CMK (cell line): ENCODE measurements at places on chromosomes 6 and 20.

DNA sequence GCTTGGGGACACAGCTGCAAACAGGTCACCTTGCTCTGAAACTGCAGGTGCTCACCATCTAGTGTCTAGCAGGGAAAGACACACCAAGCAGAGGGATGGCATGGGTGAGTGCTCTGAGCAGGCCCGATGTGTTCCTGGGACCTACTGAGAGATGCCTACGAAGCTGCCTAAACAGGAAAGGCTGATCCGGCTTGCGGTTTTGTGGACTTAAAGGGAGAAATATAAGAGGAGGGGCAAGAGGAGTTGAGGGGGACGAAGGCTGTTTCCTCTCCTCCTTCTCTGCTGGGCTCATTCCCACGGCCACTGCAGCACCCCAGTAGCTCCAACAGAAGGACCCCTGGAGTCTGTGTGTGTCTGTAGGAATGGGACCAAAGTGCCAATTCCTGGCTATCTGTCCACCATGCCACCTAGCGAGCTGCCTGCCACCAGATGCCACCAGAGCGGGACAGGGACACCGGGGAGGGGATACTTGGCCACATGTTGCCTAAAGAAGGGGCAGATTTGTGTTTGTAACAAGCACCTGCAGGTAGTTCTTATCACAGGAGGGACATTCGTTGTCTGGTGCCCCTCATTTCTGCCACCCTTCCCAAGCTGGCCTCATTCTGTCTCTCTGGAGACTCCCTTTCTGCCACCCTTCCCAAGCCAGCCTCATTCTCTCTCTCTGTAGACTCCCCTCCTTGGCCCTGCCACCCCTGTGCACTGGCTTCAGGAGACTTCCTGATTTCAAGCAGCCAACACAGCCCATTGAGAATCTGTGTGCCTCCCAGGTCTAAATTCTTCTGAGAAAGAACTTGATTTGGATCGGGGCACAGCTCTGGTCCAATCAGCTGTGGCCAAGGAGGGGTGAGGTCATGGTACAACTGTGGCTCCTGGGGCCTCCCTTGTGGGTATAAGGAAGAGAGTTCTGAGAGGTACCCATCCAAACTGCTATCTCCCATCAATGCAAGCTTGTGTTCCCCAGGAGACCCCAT is 221.8 kb downstream of the ANKRD60 start:
- no peak for DNase-seq

GRCh38 chr6:134814076-134814695 is 135.7 kb downstream of the ALDH8A1 start:
- DNase-seq, result no peak

GRCh38 chr6:161549977-161550655 is 276.3 kb upstream of the AGPAT4 start:
- DNase-seq, result no peak

DNA sequence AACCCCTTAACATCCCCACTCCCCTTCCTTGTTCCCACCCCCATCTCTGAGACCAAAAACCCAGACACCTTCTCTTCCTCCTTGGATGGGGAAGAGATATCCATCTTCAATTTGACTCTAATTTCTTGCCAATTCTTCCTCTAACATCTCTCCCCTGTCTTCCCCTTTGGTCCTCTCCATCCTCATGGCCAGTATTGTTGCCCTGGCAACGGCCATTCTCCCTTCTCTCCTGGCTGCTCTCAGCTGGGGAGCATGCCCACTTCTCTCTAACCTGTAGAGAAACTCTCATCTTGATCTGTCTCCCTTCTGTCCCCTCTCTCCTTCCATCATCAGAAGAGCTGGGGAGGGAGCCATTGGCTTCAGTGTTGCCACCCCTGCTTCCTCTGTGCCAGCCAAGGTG is 86.7 kb downstream of the SRC start:
- no peak for DNase-seq

DNA sequence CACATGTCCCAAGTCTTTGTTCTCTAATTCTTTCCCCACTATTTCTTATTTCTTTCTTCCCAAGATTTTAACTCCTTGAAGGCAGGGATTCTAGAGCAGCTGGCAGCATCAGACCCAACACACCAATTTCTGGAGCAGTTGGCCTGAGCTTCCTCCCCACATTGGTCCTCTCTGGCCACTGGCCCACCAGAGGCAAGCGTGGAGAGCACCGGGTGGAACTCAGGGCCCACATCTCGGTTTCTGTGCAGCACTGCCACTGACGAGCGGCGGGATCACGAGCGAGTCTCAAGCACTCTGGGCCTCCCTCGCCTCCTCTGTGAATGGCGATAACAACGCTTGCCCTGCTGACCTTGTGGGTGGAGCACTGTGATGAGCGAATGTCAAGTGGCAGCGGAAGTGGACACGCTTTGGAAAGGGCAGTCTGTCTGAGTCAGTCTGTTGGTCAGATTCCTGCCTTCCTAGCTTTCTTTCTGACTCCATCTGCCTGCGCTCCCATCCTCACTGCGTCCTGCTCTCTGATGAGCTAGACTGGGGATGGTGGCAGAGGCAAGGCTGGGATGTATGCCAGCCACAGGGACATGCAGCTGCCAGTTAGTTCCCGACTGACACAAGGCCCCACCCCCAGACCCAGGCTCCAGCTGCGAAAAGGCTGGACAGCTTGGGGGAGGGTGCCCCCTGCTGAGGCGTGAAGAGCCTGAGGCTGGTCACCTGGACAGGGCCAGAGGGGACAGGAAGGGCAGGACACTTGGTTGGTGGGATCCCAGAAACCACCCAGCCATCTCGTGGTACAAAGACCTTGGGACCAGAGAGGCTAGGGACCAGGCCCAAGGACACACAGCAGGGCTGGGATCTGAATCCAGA is 4.5 kb upstream of the SPDEF start:
- peak; percentile 77 for DNase-seq

- DNase-seq, result no peak
Observed at GRCh38 chr6:154001494-154002285, 37.4 kb upstream of the OPRM1 start.

GRCh38 chr20:23658989-23659609 is 21.3 kb upstream of the CST3 start:
- DNase-seq, result no peak

DNA sequence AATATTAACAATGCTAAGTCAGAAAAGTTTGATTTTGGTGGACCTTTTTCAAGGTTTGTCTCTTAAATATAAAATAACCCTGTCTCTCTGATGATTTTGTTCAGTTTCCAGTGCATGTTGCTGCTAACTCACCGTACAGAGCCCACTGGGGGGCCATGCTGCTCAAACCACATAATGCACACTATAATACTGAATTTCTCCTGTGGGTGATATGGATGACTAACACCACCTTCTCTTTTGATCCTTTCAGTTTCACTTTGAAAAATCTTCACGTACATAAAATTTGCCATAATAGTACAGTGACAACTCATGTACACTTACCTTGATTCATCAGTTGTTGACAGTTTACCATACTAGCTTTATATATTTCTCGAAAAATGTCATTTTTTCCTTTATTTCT is 506.6 kb upstream of the MAN1A1 start:
- DNase-seq, result no peak

DNA sequence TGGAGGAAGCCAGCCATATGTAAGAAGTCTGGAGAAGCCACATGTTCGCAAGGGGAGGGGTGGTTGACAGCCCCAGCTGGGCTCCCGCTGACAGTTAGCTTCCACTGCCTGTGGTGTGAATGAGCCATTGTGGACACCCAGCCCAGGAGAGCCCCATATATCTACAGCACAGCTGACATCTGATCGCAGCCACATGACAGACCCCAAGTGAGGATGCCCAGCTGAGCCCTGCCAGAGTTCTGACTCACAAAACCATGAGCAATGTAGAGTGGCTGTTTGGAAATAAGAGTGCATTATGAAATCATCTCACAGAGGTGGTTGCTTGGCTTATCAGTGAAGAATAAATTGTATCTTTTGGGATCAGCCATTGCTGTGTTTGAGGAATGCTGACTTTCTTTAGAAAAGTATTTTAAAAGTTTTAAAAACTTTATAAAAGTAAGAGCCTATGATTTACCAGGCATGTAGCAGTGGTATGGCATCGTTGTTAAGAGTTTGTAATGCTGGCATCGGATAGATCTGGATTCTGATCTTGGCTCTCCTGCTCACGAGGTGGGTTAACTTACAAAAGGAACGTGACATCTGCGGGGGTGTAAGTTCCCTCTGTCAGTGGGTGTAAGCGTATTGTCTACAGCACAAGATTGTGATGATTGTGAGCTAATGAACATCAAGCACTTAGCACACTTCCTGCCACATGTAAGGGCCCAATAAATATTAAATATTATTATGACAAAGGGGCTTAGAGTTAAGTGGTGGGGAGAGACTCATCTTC is 24.1 kb downstream of the CFAP61 start:
- no peak for DNase-seq

- DNase-seq, result no peak
Observed at GRCh38 chr6:79686707-79687309, 55.7 kb downstream of the SH3BGRL2 start.

- no peak for DNase-seq
Observed at GRCh38 chr20:16007164-16007563, 566.1 kb downstream of the KIF16B start.

DNA sequence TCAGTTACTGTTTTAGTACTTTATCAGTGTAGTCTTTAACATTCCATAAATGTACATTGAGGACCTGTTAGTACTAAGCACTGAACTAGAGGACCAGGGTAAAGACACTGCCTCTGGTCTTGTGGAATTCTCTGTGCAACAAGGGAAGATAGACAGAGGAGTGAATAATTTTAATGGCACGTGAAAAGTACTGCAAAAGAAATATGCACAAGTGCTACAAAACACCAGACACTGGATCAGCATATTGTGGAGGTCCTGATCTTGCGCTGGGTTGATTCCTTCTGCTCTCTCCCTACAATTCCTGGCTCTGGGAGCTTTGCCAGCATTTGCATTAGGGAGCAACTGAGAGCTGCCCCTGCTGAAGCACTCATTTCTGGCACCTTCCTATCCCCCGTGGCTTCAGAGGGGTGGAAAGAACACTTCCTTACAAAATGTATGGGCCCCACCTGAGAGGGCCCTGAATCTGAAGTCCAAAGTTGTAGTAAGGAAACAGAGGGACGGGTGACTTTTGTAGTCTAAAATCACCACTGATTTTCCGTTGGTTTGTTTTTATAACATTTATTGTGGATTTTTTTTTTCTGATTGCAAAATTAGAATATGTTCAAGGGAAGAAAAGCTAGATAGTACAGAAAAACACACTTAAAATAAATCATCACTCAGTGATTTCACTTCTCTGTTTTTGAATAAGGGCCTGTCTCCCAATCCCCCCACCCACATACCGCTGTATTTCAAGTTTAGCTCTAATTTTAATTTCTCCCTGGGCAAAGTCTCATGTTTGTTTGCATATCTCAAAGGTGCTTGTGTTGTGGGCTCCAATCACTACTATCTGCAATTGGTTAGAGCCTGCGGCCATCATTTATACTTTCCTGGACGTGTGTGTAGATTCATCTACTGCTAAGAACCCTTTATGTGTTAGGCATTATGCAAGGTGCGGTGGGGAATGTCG is 4.9 kb downstream of the PKIG start:
- no peak for DNase-seq

- no peak for DNase-seq
Observed at GRCh38 chr6:83117802-83118201, 50.3 kb downstream of the DOP1A start.

- DNase-seq, result no peak
Observed at GRCh38 chr6:142843361-142843760, 101.6 kb downstream of the HIVEP2 start.

- DNase-seq, result peak; percentile 73
Observed at GRCh38 chr6:135183532-135184440, 2.7 kb downstream of the MYB start.

DNA sequence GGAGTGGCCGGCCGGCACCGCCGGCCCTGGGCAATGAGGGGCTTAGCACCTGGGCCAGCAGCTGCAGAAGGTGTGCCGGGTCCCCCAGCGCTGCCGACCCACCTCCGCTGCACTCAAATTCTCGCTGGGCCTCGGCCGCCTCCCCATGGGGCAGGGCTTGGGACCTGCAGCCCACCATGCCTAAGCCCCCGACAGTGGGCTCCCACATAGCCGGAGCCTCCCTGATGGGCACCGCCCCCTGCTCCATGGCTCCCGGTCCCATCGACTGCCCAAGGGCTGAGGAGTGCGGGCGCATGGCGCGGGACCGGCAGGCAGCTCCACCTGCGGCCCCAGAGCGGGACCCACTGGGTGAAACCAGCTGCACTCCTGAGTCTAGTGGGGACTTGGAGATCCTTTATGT is 13.8 kb downstream of the SPINT4 start:
- no peak for DNase-seq

- no peak for DNase-seq
Observed at GRCh38 chr6:56958481-56958880, 3.6 kb downstream of the BEND6 start.

DNA sequence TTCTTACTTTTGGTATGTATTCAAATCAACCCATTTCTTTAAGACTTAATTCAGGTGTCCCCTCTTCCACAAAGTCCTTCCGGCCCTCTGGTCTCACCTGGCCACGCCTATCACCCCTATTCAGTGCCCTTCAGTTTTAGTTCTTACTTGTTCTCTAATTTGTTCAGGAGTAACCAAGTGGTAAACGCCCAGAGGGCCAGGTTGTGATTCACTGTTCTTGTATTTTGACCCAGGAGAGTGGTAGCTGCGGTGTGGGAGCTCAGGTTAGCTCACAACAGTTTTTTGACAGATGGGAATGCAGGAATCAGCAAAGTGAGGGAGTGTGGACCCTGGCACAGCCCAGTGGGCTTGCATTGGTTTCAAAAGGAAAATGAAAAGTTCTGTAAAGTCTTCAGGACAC is 81.7 kb upstream of the RIPOR2 start:
- no peak for DNase-seq

DNA sequence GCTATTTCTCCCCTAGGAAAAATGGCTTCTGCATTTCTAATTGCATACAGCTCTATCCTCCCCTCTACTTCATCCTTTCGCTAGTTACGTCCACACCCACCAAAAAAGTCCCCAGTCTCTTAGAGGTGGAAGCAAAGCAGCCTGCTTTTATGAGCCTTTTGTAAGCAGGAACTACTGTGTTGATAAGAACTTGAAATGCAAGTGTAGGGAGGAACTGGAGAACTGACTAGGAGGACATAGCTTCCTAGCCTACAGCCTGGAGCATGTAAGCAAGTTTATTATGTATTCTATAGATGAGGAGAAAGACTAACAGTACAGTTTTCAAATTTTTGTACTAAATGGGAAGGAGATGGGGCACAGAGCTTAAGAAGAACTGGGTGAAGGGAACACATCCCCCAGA is 10.3 kb downstream of the ARHGAP18 start:
- DNase-seq, result no peak
